Cerebellar cortex (tissue), 1 donor: ENCODE measurements at places on chromosomes 13 and 19.

- DNase-seq: no peak
Observed at GRCh38 chr13:102593466-102593865, 3.3 kb upstream of the TPP2 start.

DNA sequence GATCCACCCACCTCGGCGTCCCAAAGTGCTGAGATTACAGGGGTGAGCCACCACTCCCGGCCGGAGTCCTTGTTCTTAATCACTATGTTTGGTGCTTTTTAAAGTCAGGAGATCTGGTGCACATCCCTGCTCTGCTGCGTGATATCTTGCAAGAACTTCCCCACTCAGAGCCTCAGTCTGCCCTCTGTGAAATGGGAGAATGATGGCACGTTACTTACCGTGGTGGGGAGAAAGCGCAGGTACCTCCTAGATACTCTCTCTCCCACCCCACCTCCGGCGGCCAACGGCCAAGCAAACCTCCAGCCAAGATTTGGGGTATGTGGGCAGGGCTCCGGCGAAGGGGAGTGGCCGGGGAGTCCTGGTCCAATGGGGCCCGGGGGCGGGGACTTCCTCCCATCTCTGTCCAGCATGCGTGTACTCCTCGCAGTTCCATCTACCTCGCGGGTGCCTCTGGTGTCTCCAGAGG lies at the start of gene RYR1:
Gene RYR1, plus strand, starts transcription at position 424 of the 466 bp plus-strand sequence. CDS start 139 bp downstream, outside the sequence.
- peak; percentile 17 for DNase-seq

DNA sequence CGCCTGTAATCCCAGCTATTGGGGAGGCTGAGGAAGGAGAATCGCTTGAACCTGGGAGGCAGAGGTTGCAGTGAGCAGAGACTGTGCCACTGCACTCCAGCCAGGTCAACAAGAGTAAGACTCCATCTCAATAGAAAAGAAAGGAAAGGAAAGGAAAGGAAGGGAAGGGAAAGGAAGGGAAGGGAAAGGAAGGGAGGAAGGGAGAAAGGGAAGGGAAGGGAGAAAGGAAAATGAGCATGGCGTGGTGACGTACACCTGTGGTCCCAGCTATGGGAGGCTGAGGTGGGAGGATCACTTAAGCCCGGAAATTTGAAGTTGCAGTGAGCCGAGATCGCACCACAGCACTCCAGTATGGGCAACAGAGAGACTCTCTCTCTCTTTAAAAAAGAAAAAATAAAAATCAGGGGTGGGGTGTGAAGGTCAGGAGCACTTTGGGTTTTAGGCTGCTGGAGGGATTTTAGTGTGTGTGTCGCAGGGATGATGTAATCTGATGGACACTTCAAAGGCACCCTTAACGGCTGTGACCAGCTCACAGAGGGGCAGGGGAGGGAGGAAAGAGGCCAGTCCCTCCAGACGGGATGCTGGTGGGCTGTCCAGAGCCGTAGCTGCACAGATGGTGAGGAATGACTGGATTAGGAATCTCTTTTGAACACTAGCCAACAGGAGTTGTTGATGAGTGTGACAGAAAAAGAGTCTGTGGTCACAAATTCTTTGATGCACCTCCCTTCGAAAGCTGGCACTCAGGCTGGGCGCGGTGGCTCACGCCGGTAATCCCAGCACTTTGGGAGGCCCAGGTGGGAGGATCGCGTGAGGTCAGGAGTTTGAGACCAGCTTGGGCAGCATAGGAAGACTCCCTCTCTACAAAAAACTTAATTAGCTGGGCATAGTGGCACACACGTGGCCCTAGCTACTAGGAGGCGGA lies 27.6 kb downstream of the TMPRSS9 start:
- DNase-seq: no peak

DNA sequence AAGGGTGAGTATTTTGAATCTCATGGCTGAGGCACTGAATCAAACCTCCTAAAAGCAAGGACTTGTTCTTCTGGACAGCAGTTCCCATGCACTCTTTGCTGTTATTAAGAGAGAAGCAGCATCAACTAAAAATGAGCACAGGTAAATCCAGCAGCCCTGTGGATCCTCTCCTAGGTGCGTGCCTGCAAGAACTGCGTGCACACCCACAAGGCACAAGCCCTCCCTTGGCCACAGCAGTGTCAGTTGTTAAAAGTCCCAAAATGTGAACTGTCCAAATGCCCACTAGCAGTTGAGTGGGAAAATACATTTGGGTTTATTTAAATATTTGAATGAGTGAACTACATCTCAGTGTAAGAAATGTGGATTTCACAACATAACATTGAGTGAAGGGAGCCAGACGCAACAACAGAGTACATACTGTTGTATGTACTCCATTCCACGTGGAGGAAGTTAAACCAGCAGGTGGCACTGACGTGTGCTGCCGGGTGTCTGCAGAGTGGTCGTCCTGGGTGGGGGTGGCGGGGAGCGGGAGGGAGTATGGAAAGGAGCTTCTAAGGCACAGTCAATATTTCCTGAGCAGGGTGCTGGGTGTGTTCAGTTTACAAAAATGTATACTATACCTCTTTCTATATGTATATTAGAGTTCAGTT lies 266.4 kb downstream of the NALCN start:
- no peak for DNase-seq

DNA sequence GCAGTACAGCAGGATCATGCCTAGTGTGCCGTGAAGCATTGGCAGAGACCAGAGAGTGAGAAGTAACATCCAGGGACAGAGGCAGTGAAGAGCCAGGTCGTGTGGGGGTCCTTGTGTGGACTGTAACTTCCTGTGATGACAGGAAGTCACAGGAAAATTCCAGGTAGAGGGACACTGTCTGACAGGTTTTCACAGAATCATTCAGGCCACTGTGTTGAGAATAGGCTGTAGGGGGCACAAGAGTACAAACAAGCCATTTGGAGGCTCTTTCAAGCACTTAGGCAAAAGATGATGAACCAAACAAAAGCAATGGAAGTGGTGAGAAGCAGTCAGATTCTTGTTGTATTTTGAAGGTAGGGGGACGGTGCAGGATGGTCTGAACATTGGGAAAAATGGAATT lies 46.4 kb downstream of the N4BP2L1 start:
- peak; percentile 48 for DNase-seq

DNA sequence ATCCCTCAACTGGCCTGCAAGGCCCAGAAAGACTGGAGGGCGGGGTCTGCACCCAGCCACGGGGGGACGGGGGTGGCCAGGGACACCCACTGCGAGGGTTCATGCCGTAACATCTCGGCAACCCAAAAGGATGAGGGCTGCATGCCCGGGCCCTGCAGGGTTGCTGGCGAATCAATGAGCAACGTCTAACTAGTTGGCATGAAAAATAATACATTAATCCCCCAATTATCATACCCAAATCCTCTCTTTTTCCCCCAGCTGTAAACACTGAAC lies 232.2 kb downstream of the TUBA3C start:
- DNase-seq: no peak

GRCh38 chr19:48487948-48488347 lies 18.8 kb downstream of the CYTH2 start:
- DNase-seq: peak; percentile 75

- DNase-seq: peak; percentile 98
Observed at GRCh38 chr19:4328243-4328990, 10.2 kb downstream of the STAP2 start.

DNA sequence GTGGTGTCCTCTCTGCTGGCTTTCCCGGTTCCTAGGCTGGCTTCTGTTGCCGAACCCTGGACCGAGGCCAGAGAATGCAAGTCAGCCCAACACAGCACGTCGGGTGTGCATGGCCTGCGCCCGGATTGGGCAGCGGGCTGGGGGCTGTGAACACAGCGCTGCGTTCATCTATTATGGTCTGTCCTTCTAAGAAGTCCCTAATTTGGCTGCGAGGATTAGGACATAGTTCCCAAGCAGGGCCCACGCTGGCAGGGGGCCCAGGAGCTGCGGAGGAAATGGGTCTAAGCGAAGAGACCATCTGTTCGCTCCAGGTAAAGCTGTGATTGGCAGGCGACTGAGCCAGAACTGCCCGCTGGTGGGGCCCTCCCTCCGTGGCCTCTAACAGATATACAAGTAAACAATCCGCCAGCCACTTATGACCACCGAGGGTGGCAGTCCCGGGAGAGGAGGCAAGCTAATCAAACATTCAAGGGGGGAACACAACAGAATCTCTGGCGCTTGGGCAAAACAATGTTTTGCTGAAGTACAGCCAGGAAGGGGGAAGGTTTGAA lies 6.0 kb downstream of the SYCE2 start:
- peak; percentile 97 for DNase-seq

DNA sequence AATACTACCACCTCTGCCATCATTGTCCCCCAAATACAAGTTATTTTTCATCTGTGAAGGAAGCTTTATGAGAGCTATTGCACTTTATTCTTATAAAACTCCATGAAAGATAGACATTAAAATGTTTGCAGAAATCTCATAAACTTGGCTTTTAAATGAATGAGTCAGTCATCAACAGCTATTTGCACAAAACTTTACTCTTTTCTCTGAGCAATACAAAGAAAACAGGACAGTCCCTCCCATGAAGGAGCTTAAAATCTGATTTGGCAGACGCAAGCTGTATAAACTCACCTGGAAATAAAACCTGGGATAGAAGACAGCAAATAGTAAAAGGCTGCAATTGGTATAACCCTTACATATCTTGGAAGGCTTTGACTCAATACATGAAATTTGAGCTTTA lies 16.6 kb upstream of the RCBTB1 start:
- no peak for DNase-seq

GRCh38 chr13:45437947-45438346 lies 19.8 kb upstream of the SLC25A30 start:
- DNase-seq: no peak

DNA sequence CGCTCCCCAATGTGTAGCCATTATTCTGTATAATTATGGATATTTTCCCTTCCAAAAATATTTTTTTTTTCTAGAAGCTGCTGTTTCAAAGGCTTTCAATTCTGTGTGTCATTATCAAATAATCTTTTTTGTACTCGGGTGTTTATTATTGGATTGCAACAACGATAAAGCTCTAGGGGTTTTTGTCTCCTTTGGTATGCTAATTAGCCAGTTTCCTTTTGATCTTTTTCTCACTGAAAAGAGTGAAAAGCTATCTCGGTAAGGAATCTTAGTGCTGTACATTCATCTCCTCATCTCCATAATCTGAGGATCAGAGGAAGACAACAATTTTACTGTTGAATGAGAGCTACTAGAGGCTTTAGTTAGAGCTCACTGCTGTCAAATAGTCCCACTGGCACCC lies 136.6 kb downstream of the OLFM4 start:
- DNase-seq: no peak

DNA sequence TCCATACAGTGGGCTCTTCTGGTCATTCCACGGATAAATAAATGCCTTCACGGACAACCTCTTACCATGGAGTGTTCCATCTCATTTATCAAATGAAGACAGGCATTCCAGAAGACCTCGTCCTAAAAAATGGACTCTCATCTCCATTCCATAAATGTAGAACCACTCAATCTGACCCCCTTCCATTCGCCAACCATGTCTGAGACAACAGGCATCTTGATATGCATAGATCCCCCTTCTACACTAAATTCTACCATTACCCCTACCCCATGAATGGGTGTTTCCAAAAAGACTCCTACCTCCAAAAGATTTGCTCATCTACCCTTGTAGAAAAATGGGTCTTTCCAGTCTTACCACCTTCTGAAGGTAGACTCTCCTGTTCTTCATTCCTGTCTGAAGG lies 9.0 kb downstream of the RASIP1 start:
- no peak for DNase-seq

- DNase-seq: no peak
Observed at GRCh38 chr13:111411919-111412650, 91.6 kb downstream of the TEX29 start.

- DNase-seq: peak; percentile 94
Observed at GRCh38 chr19:53977991-53978731, 13.3 kb upstream of the CACNG6 start.

DNA sequence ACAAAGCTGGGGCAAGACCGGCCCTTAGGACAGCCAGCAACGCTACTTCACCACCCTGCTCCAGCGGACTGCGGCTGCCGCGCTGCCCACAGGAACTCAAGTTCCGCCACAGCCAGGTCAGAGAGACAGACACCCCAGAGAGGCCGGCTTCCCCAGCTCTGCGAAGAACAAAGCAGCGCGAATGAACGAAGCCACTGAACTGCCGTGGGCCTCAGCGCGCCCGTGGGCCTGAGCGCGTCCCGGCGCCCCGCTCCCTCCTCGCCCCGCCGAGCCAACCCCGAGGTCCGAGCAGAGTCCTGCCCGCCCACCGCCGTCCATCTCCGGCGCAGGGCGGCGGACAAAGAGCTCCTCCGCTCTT lies 158.4 kb downstream of the RNF17 start:
- DNase-seq: peak; percentile 2

DNA sequence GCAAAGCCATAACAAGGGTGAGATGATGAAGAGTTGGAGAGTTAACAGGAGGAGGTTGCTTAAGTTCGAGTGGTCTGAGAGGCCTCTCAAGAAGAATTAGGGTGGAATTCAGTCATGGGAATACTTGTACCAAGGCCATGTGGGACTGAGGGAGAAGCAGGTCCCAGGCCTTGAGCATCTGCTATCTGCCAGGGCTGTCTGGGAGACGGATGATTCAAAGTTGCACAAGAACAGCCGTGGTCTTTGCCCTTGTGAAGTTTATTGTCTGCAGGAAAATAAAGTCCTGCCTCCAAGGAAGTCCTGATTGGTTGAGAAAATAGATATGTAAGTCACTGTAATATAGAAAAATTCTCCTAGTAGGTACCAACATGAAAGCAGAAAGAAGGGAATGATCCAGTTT lies 178.8 kb upstream of the RFC3 start:
- no peak for DNase-seq

DNA sequence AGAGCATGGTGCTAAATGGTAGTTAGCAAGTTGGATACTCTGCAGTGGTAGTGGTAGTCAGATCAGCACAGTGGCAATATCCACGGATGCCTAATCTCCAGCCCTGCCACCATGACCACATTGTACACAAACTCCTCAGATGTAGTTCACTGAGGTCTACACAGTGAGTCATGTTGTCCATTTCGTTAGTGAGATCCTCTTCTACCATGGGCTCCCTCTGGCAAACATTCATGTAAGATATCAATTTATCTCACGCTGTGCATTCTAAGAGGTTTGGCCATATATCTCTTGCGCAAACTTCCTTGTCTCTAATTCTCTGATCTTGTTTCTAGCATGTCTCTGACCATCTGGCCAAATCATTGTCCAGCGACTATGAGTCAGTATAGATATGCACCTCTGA lies 58.2 kb downstream of the POLR1D start:
- DNase-seq: no peak
